Left lobe of liver (tissue), 2 donors: ENCODE measurements at places on chromosomes 2 and 18.
A peak's percentile ranks its signal among the peaks of the same experiment; 100 is the strongest.

GRCh38 chr18:44107187-44107586 lies 573.5 kb upstream of the SETBP1 start:
- DNase-seq: no peak

GRCh38 chr18:73861771-73862170 lies 285.9 kb downstream of the FBXO15 start:
- DNase-seq: no peak

DNA sequence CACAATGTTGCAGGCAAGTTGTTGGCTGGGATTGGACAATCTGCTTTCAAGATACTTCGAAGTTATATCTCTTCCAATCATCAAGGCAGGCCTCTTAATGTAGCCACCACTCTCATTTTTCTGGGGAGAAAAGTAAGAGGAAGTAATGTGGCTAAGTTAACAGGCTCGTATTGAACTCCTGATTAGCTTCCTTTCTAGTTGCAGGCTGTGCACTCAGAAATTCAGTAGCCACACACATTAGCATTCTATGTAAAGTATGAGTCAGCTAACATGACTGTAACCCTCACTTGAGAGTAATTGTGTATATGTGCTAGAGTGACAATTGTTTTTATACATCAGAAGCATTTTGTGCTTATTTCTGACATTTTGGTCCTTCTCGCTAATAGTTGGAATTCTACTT lies 3.3 kb downstream of the TWSG1 start:
- DNase-seq: no peak

GRCh38 chr18:49342690-49343089 lies 117.8 kb downstream of the DYM start:
- DNase-seq: no peak

DNA sequence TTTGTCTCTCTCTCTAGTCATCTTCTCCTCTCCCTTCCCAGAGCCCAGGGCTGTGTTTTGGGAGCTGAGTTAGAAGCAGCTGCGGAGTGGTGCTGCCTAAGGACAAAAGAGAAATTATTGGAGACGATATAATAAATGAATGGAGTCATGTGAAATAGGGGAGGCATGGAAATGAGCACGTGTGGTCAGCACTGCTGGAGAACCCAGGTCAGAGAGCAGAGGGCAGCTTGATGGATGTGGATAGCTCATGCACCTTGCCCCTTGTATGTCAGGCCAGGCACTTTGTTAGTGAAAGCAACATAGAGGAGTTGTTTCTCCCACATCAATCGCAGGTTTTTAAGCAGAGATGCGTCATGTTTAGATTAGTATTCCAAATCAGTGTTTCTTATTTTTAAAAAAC lies 15.7 kb downstream of the TTR start:
- DNase-seq: peak; percentile 69

GRCh38 chr2:109619032-109619615 lies 5.0 kb downstream of the SOWAHC start:
- DNase-seq: no peak

- no peak for DNase-seq
Measured at GRCh38 chr2:134108113-134108512, 145.8 kb upstream of the MGAT5 start.
